PC-3 (cell line): ENCODE measurements at places on chromosomes 13 and 19.

GRCh38 chr13:80894917-80895316, 554.0 kb upstream of the SPRY2 start:
- DNase-seq, result no peak

DNA sequence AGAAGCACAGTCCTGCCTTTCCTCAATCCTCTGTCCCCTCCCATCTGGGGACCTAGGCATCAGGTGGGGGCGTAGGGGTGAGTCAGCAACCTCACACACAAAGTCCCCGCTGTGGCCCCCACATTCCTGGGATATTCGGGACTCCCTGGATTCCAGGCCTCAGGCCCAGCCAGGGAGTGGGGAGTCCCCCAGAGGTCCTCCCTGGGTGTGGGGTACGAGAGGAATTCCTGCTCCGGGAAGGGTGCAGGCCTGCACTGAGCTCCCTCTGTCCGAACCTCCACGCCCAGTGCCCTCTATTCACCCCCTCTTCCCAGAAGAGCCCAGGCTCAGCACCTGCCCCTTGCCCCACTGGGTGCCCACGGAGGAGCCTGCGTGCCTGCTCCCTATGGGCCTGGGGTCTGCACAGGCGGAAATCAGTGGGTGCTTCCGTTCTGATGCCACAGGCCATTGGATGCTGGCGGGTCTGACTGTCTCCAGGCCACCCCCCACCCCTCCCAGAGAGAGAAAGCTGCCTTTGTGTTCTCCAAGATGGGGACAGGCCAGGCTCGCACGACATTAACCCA, 3.4 kb downstream of the CADM4 start:
- no peak for DNase-seq

DNA sequence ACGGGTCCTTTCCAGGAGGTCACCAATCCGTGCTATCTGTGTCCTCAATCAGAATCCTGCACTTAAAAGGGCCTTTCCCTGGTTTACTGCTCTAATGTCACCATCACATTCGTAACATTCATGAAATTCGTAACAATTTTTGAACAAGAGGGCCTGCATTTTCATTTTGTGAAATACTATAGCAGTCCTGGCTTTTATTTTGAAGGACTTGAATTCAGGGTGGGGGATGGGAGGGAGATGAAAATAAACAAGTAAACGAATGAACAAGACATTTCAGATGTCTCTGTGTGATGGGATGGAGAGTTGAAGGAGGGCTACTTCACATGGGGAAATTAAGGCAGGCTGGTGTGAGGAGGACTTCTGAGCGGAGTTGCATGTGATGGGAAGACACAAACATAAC, 281.0 kb downstream of the TSHZ3 start:
- no peak for DNase-seq

- DNase-seq, result no peak
Measured at GRCh38 chr19:49890349-49891311, 6.1 kb downstream of the IL4I1 start.

- no peak for DNase-seq
Measured at GRCh38 chr13:21541980-21542379, 62.0 kb downstream of the MICU2 start.

- no peak for DNase-seq
Measured at GRCh38 chr19:38974624-38975213, 823 bp downstream of the FBXO17 start.

DNA sequence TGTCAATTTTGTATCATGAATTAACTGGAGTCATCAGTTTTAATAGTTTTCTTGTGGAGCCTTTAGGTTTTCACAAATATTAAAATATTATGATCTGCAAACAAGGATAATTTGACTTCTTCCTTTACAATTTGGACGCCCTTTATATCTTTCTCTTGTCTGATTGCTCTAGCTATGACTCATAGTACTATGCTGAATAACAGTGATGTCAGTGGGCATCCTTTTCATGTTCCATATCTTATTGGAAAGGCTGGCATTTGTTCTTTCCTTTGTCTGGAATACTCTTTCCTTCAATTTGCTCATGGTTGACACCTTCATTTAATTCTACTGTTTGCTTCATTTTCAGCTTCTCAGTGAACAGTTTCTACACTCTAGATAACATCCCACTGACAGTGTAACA, 1129.3 kb downstream of the SLITRK5 start:
- peak; percentile 24 for DNase-seq

GRCh38 chr19:29836409-29836825, 24.6 kb downstream of the CCNE1 start:
- DNase-seq, result no peak

DNA sequence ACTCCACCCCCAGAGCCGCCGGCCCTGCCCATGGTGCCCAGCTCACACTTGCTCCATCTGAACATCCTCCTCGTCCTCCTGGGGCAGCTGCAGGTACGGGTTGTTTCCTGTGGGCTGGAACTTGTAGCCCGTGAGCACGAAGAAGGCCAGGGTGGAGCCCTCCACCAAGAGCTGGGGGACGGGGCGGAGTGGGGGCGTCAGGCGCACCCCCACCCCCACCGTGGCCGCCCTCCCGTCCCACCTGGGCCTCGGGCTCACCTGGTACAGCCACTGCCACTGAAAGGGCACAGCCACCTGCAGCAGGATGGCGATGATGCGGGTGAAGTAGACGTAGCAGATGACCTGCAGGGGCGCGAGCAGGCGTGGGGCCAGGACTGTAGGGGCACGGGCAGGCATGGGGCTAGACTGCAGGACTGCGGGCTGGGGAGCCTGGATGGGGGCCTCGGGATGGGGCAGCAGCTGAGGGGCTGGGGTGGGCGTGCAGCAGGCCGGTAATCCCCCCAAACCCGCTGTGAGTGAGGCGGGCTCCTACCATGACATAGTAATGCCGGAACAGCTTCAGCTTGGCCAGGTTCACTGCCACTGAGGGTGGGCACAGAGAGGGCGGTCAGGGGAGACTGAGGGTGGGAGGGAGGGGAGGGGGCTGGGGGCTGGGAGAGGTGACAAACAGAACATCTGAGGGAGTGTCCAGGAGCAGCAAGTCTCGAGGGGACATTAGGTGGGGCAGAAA, 6.3 kb downstream of the GPR108 start:
- no peak for DNase-seq

- DNase-seq, result peak; percentile 79
Measured at GRCh38 chr19:2887391-2887914, 13.3 kb upstream of the ZNF57 start.

GRCh38 chr13:44312834-44313551, 60.6 kb upstream of the SERP2 start:
- DNase-seq, result peak; percentile 91

- DNase-seq, result peak; percentile 25
Measured at GRCh38 chr13:28394422-28394821, 100.5 kb downstream of the FLT1 start.

DNA sequence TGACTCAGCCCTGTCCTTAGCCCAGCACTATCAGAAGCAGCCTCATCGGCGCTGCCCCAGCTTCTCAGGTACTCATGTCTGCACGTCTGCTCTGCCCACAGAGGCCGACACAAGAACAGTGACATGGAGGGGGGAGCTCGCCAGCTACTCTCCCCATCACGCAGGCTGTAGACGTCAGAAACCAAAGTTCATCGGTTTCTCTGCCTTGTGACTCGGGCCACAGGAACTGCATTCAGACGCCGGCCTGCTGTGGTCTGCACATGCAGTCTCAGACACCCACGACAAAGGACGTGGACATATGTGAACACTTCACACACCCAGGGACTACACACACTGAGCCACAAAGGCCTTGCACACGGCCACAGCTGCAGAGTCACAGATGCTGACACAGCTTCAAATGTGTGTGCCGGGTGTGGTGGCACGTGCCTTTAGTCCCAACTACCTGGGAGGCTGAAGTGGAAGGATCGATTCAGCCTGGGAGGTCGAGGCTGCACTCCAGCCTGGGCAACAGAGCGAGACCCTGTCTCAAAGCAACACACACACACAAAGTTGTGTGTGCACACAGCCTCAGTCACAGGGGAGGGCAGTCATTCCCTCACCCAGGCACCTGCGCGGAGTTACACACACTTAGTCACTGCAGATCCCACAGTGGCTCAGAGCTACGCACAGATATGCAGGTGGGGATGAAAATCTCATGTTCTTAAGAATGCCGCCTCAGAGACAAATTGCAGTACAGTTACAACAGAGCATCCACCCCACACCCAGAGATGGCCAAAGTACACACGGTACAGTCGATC, 4.9 kb upstream of the ZFP36 start:
- DNase-seq, result peak; percentile 76

DNA sequence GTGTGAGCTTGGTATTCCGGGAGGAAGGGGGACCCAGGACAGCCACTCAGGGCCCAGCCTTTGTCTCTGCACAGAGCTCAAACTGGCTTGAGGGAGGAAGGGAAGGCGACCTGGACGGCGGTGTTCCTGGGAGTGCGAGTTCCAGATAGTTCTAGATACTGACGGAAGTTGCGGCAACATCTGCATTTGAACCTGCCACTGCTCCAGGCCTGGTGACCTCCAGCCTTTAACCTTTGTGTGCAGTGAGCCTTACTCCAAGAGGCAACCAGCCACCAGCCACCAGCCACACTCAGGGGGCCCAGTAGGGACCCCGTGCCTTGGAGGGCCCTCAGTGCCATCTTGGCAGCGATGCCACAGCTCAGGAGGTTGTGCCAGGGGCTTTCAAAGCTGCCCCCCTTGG, 15.5 kb upstream of the ZBTB7A start:
- no peak for DNase-seq

- DNase-seq, result no peak
Measured at GRCh38 chr13:109725995-109726637, 60.3 kb downstream of the IRS2 start.

- DNase-seq, result no peak
Measured at GRCh38 chr19:38653028-38653571, 5.7 kb downstream of the ACTN4 start.

DNA sequence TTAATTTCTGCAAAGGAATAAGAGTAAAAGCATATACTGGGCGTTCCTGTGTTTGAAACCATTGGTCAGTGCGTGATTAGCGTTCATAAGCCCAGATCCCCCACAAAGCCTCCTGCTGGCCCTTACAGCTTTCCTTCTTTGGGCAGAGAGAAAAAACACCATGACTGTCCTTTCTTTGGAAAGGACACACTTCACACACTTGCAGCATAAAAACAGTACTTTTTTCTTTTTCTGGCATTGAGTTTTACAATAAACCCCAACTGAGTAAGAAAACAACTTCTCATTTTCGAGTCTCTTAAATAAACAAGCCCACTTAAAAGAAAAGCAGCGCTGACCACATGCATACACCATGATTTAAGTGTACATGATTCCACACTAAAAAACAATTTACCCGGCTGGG, 35.8 kb downstream of the SMAD9 start:
- DNase-seq, result no peak

DNA sequence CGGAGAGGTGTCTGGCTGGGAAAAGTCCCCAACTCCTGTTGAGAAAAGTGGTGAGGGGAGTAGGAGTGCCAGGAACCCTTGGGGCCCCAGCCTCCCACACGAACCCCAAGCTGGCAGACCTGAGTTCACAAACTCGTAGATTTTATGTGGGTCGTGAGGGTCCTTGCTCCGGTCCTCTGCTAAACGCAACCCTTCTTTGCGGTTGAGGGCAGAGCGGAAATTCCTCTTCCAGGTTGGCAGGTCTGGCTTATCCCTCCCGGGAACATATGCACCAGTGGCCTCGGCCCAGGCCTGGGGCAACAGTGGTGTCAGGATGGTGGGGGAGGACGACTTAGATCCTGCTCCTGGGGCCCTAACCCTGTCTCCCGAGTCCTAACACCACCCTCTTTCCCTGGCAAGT, 2.4 kb downstream of the IRF3 start:
- no peak for DNase-seq

DNA sequence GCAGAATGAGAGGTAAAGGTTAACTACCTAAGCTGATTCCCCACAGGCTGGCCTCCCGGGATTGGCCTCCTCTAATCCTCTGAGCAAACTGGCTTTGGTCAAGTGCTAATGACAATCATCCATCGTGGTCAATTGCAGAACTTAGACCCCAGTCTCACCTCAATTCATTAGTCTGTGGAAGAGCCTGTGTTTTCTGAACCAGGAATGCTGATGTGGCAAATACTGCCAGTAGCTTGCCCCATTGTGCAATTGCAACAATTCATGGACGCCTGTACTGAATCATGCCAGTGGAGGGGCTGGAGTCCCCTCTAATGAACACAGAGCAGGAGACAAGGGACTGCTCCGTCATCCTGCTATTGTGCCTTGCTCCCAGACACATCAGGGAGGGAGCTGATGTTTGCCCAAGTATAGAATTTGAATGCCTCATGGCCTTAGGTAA, 1256.5 kb downstream of the EFNB2 start:
- peak; percentile 3 for DNase-seq

GRCh38 chr19:47331931-47332547, at the start of gene C5AR2:
Gene C5AR2, plus strand, starts transcription at chr19:47332175. Its CDS starts 8,625 bp downstream, at chr19:47340800.
- no peak for DNase-seq

DNA sequence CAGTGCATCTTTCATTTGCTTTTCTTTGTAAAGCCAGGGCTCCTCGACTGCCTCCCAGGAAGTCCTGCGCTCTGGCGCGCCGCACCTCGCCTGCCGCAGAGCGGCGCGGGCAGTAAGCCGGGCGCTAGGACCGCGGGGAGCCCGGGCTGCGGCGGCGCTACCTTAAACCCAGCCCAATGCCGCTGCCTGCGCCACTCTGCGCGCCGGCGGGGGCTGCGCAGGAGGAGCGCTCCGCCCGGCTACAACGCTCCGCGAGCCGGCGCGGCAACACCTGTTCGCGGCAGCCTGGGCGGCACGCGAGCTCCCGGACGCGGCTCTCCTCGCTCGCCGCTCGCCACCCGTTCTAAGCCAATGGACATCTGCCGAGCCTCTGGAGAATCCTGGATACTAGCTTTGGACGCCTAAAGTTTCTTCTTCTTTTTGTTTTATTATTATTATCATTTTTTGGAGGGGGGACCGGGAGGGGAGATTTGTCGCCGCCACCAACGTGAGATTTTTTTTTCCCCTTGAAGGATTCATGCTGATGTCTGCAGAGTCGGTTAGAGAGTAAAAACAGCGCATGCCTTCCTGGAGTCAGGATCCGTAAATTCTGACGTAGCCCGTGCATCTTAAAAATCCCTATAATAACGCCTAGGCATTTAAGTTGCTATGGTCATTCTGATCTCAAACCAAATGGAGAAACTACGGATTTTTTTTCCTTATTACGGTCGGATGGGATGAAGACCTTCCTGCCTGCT, at the start of gene FGF9:
FGF9 (plus strand) TSS at position 191 of the 737 bp plus-strand sequence. CDS start 840 bp downstream, outside the sequence.
- peak; percentile 65 for DNase-seq

DNA sequence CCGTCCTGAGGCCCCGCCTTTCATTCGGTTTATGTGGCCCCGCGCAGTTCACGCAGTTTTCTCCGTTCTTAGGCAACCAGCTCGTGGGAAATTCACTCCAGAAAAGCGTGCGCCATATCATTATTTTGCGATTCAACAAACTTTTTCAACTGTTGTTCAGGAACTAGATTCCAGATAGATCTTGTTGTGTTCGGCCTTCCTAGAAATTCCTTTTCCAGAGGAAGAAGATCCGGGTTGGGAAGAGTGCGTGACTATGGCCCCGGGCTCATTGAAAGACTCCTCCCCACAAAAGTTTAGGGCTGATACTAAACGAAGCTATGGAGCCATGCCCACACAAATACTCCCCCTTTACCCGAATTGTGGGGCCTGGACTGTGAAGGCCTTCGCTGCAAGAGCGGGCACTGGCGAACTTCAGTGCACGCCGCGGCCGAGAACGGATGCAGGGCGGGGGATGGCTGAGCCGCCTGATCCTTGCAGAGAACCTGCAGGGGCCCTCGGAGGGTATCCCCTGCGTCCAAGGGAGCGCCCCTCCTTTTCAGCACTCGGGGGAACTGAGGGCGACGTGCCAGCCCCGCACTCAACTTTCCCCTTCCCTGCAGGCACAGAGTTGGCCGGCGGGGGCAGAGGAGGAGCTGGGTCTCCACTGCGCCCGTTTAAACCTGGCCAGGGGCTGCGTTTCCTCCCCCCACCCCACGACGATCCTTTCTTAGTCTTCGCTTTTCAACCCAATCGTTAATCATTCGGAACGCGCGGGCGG, 904 bp upstream of the SOX1 start:
- DNase-seq, result no peak

GRCh38 chr19:15265850-15266248, 33.6 kb upstream of the EPHX3 start:
- peak; percentile 76 for DNase-seq
